Activated CD4-positive, alpha-beta T cell treated with anti-CD3 and anti-CD28 coated beads, Interleukin-2, amount 10 ng/mL, durations not matched to agents 7 days and 5 days (primary cell): ENCODE measurements at places on chromosomes 2 and 18.

DNA sequence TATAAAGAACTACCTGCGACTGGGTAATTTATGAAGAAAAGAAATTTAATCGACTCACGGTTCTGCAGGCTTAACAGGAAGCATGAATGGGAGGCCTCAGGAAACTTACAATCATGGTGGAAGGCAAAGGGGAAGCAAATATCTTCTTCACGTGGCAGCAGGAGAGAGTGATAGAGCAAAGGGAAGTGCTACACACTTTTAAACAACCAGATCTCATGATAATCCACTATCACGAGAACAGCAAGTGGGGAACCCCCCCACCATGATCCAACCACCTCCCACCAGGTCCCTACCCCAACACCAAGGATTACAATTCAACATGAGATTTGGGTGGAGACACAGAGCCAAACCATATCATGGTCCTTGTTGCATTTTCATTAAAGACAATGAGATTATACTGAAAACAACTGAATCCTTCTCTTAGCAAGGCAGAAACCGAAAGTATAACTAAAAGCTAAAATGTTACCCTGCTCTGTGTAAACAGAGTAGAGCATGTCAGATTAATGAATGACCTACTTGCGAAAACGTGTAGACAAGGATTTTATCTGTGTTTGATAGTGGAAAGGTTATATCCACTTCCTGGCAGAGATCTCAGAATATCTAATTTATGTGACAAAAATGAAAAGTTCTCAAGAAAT, 60.1 kb upstream of the RBBP8 start:
- DNase-seq = no peak
- H3K4me1 ChIP-seq = peaks cover 11% of the 10 kb centered on the region
- peak overlapping the region; percentile 63 for H3K27ac ChIP-seq
- H3K4me3 ChIP-seq = peak overlapping the region; percentile 1
- H3K27me3 ChIP-seq = peaks cover 5% of the 10 kb centered on the region
- H3K36me3 ChIP-seq = no peaks in the 10 kb centered on the region

GRCh38 chr2:10467401-10467800, 19.3 kb upstream of the ODC1 start:
- H3K4me3 ChIP-seq = no peak overlapping the region
- no peak overlapping the region for H3K27ac ChIP-seq
- H3K27me3 ChIP-seq = no peaks in the 10 kb centered on the region

GRCh38 chr2:205077159-205077558, 531.9 kb downstream of the PARD3B start:
- H3K4me3 ChIP-seq = peak overlapping the region; percentile 57
- H3K27me3 ChIP-seq = no peaks in the 10 kb centered on the region
- H3K36me3 ChIP-seq = peaks cover 34% of the 10 kb centered on the region
- peak; percentile 45 for DNase-seq
- peaks cover 49% of the 10 kb centered on the region for H3K4me1 ChIP-seq
- H3K27ac ChIP-seq = peak overlapping the region; percentile 98

GRCh38 chr2:211416373-211416772, 860.0 kb downstream of the CPS1 start:
- H3K36me3 ChIP-seq = no peaks in the 10 kb centered on the region
- H3K4me1 ChIP-seq = no peaks in the 10 kb centered on the region
- no peak for DNase-seq
- H3K27me3 ChIP-seq = no peaks in the 10 kb centered on the region
- H3K27ac ChIP-seq = no peak overlapping the region
- no peak overlapping the region for H3K4me3 ChIP-seq

- no peak overlapping the region for H3K4me3 ChIP-seq
- H3K27me3 ChIP-seq = no peaks in the 10 kb centered on the region
- no peak for DNase-seq
- H3K27ac ChIP-seq = no peak overlapping the region
Observed at GRCh38 chr2:233531955-233532354, 34.6 kb downstream of the USP40 start.

DNA sequence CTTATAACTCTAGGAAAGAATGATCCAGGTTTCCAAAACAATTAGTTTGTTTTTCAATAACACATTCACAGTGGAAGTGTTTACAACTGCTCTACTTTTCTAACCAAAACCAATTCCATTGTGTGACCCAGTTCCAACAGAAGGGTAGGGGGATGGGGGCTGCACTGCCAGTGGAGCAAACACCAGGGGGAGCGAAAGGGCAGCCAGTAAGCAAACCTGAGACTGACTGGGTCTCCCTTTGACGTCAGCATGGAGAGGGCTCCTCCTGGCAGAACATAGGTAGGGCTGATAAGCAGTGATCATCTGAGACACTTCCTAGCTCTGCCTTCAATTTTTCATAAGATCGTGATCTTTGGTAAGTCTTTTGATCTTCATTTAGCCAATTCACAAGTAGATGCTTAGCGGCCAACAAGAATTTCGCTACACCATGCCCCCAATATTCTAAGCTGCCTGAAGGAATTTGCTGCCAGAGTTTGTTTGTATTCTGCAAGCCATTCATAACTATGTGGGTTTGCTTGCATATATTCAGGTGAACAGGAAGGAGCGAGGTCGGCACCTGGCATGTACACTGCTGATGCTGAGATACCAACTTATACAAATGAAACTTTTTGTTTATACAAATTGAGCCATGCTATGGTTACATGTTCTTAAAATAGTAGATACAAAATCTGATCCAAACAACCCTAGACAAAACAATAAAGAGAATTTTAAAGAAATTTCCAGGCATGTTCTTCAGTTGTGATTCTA, 45.9 kb downstream of the ST6GAL2 start:
- no peaks in the 10 kb centered on the region for H3K4me1 ChIP-seq
- no peak overlapping the region for H3K4me3 ChIP-seq
- H3K27ac ChIP-seq = no peak overlapping the region
- H3K36me3 ChIP-seq = no peaks in the 10 kb centered on the region
- DNase-seq = no peak
- H3K27me3 ChIP-seq = no peaks in the 10 kb centered on the region

- H3K27me3 ChIP-seq = no peaks in the 10 kb centered on the region
- H3K36me3 ChIP-seq = no peaks in the 10 kb centered on the region
- no peak overlapping the region for H3K4me3 ChIP-seq
Observed at GRCh38 chr2:203484266-203485112, 50.6 kb downstream of the RAPH1 start.

- no peak for DNase-seq
Observed at GRCh38 chr18:50694147-50694546, 125.7 kb downstream of the MRO start.

- H3K27me3 ChIP-seq = no peaks in the 10 kb centered on the region
- peak overlapping the region; percentile 51 for H3K27ac ChIP-seq
- peaks cover 36% of the 10 kb centered on the region for H3K4me1 ChIP-seq
- H3K4me3 ChIP-seq = peak overlapping the region; percentile 47
Observed at GRCh38 chr2:25851740-25852503, 26.4 kb downstream of the ASXL2 start.

DNA sequence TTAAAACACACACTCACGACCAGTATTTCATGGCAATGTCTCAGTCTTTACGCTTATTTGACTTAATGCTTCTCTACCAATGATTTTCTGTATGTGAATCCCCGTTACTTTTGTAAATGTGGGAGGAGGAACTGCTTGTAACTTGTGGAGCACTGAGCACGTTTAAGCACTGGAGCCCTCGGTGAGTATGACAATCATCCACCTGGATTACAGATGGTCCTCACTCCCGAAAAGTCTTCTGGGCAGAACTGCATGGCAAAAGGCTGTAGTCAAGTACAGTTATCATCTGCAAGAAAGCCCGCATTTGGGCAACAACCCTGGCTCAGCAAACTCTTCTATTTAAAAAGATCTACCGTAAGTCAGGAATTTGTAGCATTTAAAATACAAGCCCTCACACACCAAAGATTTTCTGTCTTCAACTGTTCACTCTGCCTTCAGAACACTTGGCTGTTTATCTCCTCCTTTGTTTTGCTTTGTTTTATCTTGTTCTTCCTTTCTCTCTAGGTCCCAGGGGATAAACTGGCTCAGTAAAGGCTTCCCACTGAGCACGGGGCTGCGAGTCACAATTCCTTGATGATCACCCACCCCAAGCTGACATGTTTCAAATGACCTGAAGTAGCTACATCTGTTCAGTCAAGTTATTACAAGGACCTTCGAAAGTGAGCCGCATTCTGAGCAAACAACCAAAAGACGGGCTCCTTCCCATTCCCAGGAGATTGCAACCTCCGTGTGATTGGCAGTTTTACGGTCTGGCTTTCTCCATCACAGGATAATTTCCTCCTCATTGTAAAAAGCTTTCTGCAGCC, 102.2 kb downstream of the DLGAP1 start:
- DNase-seq = no peak
- H3K36me3 ChIP-seq = no peaks in the 10 kb centered on the region
- H3K4me1 ChIP-seq = no peaks in the 10 kb centered on the region
- no peak overlapping the region for H3K4me3 ChIP-seq

GRCh38 chr2:215451012-215451756, 15.3 kb upstream of the FN1 start:
- peaks cover 44% of the 10 kb centered on the region for H3K27me3 ChIP-seq
- H3K36me3 ChIP-seq = no peaks in the 10 kb centered on the region
- DNase-seq = no peak
- no peak overlapping the region for H3K4me3 ChIP-seq
- H3K27ac ChIP-seq = no peak overlapping the region

GRCh38 chr18:72419914-72420313, 124.2 kb downstream of the CBLN2 start:
- no peaks in the 10 kb centered on the region for H3K4me1 ChIP-seq
- DNase-seq = no peak
- no peak overlapping the region for H3K27ac ChIP-seq
- H3K4me3 ChIP-seq = no peak overlapping the region
- no peaks in the 10 kb centered on the region for H3K27me3 ChIP-seq

GRCh38 chr2:201246280-201246679, 14.1 kb upstream of the CASP8 start:
- no peak overlapping the region for H3K4me3 ChIP-seq
- H3K27me3 ChIP-seq = no peaks in the 10 kb centered on the region
- peaks cover 51% of the 10 kb centered on the region for H3K4me1 ChIP-seq
- H3K27ac ChIP-seq = no peak overlapping the region
- DNase-seq = no peak
